ENCODE measurements at places on chromosomes 12 and 14.

- peak; percentile 40 for DNase-seq
Measured at GRCh38 chr14:74980731-74981461, 21.8 kb upstream of the EIF2B2 start.

- DNase-seq, result peak; percentile 97
Measured at GRCh38 chr14:55448141-55448614, 7.8 kb upstream of the TBPL2 start.

- DNase-seq, result no peak
Measured at GRCh38 chr14:62854951-62855350, 190.3 kb downstream of the KCNH5 start.

GRCh38 chr14:58884442-58884841, 246.7 kb downstream of the DACT1 start:
- DNase-seq, result no peak

DNA sequence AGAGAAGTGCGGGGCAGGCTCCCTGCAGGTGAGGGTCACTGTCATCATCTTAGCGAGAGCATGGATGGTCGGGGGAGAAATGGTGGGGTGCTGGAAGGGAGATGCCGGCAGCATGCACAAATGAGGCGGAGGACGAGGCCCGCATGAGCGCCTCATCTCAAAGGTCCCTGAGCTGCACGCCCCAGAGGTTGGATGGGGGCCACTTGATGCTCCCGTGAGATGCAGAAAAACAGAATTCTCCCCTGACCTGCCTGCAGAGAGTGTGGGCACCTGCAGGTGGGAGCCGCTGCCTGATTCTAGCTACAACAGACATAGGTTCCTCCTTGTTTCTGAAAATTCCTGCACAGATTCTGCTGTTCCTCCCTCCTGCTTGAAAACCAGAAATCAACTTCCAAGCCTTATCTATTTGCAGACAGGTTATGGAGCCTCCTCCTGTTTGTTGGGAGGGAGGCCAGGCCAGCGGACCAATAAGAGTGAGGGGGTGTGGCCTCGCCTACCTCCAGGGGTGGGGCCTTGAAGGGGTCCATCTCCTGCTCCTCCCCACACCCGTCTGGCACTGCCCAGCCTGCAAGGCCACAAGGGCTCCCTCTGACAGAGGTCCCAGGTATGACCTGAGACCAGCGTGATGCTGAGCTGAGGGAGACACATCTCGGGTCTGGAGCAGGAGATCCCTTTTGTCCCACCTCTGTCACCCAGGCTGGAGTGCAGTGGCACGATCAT, 67.2 kb downstream of the KDM2B start:
- DNase-seq, result peak; percentile 9

DNA sequence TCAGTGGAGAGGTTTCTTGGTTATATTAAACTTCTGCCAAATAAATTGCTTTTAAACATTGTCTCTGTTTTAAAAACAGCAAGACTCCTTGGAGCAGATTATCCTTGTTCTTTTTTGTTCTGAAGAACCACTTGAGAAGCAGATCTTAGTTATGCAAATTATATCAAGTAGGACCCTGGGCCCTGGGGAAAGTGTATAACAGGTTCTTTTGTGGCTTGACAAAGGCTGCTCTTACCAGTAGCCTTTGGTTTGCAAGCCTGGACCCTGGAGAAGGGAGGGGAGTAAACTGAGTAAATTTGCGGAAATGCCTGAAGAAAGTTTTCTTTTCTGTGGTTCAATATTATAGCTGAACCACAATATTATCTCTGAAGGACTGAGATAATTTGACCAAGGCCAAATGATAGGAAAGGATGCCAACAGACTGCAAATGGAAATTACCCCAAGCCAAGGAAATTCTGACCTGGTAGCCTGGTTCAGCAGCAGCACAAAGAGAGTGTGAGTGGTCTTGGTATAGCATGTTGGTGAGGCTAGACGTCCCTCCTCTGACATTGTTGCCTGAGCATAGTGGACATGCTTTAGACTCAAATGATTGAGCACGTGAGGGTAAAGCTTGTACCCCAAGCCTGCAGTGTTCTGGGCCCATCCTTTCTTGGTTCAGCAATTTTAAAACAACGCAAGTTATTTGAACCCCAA, 30.4 kb upstream of the SIX1 start:
- no peak for DNase-seq

GRCh38 chr12:123645878-123646277, 12.2 kb downstream of the GTF2H3 start:
- DNase-seq, result no peak

DNA sequence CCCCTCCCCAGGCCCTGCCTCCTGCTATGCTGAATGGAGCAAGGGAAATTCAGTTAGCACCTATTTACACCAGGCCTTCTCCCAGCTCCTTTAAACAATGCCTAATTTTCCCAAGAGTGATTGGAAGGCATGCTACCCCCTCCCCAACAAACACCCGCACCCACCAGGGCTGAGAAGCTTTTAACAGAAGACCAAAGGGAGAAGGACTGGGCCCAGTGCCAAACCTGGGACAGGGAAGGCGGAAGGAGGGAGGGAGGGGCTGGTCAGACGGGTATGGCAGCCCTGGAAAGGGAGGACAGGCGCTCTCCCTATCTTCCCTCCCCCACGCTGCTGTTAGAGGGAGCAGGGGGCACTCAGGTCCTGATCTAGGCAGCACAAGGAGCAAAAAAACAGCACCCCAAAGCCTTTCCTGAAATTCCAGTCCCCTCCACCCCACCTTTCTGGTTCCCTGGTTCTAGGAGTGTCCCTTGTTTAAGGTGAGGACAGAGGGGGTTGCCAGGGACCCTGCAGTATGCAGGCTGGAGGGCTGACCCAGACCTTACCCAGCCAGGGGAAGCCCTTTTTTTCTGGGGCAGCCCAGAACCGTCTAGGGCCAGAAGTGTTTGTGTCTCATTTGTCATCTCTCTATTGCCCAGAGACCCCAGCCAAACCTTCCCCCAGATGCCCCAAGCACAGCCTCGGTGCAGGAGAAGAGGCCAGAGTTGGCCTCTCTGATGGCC, 2.4 kb upstream of the KRT8 start:
- peak; percentile 71 for DNase-seq

DNA sequence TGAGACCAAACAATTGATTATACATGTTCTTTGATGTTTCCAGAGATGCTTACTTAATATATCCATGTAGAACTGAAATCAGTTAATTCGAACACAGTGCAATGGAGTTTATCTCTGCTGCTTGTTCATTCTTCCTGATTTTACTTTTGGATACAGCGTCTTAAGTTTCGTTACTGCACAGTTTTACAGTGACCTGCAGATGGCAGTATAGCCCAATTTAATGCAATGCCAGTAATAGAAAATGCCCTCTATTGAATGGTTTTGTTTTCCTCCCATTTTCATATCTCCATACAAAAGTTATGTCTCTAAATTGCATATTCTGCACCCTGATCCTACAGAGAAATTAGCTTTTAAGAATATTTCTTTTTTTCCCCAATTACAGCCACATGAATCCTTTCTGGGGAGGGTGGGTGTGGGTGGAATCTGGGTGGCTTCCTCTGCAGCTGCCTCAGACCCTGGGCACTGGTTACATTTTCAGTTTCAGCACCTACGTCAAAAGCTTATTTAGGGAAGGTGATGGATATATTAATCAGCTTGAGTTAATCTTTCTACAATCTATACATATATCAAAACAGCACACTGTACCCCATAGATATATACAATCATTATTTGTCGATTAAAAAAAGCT, 101.1 kb upstream of the DCD start:
- peak; percentile 36 for DNase-seq

- peak; percentile 41 for DNase-seq
Measured at GRCh38 chr14:102645746-102646440, 53.4 kb downstream of the RCOR1 start.

- no peak for DNase-seq
Measured at GRCh38 chr12:76569685-76570604, 10.4 kb upstream of the OSBPL8 start.

GRCh38 chr12:114992443-114992842, 308.5 kb upstream of the TBX3 start:
- no peak for DNase-seq

DNA sequence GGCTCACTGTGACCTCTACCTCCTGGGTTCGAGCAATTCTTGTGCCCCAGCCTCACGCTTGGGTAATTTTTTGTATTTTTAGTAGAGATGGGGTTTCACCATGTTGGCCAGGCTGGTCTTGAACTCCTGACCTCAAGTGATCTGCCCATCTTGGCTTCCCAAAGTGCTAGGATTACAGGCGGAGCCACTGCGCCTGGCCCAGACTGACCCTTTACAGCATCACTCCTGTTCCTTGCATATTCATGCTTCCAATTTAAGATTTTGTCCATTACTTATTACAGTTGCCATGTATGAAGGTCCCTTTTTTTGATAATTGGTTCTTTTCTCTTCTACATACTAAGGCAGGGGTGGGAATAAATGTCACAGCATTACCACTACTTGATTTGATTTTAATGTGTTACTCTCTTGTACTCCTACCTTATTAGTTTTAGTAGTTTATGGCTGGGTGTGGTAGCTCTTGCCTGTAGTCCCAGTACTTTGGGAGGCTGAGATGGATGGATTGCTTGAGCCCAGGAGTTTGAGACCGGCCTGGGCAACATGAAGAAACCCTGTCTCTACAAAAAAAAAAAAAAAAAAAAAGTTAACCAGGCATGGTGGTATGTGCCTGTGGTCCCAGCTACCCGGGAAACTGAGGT, 46.9 kb downstream of the ADIPOR2 start:
- no peak for DNase-seq

- DNase-seq, result peak; percentile 74
Measured at GRCh38 chr12:80045594-80045993, 53.7 kb upstream of the OTOGL start.

DNA sequence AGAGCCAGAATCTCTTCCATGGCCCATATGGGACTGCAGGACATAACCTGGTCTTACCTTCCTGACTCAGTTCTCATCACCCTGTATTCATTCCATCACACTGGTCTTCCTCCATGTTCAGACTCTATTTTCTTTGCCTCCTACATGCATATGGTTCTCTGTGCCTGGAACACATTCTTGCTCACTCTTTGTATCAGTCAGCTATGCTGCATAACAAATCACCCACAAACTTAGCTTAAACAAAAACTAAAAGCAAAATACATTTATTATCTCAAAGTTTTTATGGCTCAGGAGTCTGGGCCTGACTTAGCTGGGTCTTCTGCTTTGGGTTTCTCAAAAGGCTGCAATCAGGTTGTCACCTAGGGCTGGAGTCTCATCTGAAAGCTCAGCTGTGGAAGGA, 712.6 kb upstream of the TBX3 start:
- no peak for DNase-seq

DNA sequence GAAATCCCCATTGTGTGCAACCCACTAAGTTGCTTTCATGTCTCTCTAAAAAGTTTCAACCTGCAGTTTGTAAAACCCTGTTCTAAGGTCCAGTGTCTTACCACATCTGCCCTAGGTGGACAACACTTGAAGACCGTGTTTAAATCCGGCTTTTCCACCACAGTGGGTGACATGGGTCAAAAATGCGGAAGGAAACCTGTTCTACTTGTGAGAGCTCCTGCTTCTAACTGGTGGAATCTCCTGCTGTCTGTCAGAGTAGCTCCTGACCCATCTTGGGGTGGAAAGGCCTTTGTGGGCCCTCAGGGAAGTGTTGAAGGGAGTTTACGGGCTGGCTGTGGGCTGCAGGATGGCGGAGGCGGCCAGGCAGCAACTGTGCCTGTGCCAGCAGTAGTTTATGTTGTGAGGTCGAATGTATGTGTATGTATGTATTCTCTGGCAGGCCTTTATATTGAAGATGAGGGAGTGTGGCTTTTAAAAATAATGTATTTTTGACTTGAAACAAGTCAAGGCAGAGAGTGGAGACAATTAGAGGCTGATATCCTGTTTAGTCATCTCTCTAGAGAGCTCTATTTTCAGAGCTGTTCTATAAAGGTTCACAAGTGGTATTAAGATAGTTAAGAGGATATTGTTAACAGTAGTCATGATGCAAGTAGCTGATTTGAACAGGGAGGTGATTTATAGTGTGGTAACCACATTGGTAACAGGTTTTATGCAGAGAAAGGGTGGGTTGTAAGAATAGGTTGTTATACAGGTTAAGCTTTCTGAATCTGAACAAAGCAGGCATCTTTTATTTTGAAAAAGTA, 67.0 kb downstream of the PRKCH start:
- peak; percentile 5 for DNase-seq

DNA sequence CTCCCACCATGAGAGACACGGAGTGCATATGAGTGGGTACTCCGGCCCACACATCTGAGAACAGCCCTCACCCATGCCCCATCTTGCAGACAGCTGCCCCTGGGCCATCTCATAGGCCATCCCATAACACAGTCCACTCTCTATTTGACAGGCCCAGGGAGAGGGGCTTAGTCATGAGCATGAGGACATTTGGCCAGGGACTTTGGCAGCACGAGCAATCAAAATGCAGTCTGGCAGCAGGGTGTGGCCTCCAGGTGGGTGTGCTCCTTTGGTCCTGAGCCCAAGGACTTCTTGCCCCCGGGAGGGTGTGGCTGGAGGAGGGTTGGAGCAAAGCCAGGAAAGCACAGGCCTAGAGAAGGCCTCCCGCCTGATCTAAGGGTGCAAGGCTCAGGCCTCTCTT, 25.6 kb downstream of the EMP1 start:
- DNase-seq, result no peak

GRCh38 chr12:56223571-56224101, 506 bp upstream of the NABP2 start:
- DNase-seq, result no peak

- peak; percentile 18 for DNase-seq
Measured at GRCh38 chr14:95318399-95319311, 1.1 kb downstream of the CLMN start.

GRCh38 chr12:24537083-24537860, 411.6 kb downstream of the BCAT1 start:
- DNase-seq, result peak; percentile 69

GRCh38 chr12:18224745-18225144, 36.6 kb upstream of the PIK3C2G start:
- peak; percentile 32 for DNase-seq

DNA sequence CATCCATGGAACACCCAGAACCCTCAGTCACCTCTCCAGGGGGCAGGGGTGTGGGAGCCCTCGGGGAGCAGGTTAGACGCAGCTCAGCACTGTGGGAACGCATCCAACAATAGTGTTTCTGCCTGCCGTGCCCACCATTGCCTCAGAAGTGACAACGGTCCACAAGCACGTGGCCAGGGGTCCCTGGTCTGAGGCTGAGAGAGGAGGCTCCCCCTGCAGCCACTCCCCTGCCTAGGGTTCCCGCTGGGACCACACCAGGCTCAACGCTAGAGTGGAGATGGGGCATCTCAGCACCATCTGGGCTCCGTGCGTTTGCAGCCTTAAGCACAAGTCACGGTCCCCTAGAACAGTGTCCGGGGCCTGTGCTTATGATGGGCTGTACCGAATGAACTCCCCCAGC, 62.7 kb downstream of the TESC start:
- no peak for DNase-seq

DNA sequence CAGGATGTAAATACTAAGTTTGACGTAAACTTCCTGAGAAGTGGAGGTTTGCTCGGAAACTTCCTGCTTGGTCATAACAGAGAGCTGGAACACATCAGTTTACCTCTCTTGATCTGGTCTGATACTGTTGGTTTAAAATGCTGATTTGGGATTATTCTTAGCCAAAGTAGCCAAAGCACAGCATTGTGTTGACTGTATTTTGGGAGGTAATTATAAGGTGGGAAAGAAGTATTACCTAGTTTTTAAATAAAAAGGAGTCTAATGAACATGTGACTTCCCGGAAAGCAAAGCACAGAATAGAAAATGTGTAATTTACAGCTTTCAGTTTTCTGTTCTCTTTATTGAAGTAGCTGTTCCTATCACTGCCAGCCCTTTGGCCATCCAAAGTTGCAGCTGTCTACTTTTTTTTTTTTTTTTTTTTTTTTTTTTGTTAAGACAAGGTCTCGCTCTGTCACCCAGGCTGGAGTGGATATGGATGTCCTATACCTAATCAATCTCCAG, 52.2 kb upstream of the SRP54 start:
- DNase-seq, result no peak

Data from amniotic epithelial cell (primary cell).